CD4-positive, alpha-beta T cell treated with Interleukin-15 for 1 hour (primary cell): ENCODE measurements at places on chromosomes 13 and 19.

- no peak for DNase-seq
Measured at GRCh38 chr19:3058009-3058820, 4.1 kb downstream of the TLE5 start.

GRCh38 chr13:78102121-78102677 lies 183.6 kb upstream of the EDNRB start:
- DNase-seq, result no peak

- no peak for DNase-seq
Measured at GRCh38 chr19:39746836-39747529, 9.2 kb upstream of the CLC start.

DNA sequence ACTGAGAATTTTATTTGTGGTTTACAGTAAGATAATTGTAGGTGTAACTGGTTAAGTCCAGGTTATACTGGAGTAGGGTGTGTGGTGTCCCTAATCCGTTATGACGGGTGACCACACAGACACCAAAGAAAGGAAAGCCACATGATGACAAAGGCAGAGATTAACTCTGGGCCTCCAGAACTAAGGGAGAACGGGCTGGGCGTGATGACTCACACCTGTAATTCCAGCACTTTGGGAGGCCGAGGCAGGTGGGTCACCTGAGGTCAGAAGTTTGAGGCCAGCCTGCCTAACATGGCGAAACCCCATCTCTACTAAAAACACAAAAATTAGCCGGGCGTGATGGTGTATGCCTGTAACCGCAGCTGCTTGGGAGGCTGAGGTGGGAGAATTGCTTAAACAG lies 10.2 kb upstream of the FUT2 start:
- DNase-seq, result no peak

DNA sequence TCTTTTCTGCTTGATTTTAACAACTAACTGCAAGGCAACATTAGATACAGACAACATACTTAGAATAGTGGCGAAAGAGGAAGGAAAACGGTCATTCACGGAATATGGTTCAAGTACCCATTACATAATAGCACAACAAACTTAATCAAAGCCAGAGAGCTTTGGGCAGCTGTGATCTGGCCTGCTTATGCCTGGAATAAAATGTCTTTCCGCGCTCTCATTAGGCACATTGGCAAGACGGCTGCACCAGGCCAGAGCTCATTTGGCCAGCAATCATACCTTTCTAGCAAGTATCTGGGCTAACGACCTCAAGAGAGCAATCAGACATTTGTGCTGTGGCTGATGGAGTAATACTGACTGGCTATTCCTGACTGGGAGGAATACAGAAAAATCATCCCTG lies 112.8 kb downstream of the NALCN start:
- no peak for DNase-seq

GRCh38 chr13:23496255-23496654 lies 62.8 kb upstream of the SACS start:
- DNase-seq, result no peak

GRCh38 chr13:94505730-94506129 lies 26.2 kb upstream of the DCT start:
- no peak for DNase-seq

DNA sequence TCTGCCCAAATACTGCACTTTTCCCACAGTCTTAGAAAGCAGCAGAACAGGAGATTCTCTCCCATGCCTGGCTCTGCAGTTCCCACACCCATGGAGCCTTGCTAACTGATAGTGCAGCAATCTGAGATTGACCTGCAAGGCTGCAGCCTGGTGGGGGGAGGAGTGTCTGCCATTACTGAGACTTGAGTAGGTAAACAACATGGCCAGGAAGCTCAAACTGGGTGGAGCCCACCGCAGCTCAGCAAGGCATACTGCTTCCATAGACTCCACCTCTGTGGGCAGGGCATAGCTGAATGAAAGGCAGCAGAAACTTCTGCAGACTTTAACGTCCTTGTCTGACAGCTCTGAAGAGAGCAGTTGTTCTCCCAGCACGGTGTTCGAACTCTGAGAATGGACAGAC lies 358.5 kb upstream of the PCDH9 start:
- no peak for DNase-seq

DNA sequence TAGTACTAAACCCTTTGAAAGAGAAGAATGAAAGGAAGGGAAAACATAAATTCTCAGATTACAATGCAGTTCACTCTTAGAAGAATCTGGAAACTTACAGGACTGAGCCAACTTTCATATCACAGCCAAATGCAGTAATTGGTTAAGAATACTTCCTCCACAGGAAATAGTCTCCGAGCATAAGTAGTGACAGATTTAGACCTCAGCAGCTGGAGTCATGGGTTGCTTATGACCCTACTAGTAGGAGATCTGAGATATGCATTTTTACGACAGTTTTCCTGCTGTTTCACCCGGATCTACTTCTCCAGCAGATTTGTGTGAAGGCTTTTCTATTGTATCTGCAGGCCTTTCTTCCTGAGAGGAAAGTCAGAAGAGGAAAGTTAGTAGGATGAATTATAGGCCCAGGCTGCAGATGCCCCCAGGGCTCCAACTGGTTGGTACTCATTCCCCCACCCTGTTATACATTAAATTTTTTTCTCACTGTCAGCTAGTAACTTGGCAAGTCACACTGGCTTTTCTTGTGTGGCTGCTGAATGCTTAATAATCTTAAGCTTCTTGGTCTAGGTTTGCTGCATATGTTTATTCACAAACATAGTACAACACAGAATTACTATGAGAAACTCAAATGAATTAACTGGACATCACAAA lies 1241.5 kb upstream of the MIR17HG start:
- no peak for DNase-seq

DNA sequence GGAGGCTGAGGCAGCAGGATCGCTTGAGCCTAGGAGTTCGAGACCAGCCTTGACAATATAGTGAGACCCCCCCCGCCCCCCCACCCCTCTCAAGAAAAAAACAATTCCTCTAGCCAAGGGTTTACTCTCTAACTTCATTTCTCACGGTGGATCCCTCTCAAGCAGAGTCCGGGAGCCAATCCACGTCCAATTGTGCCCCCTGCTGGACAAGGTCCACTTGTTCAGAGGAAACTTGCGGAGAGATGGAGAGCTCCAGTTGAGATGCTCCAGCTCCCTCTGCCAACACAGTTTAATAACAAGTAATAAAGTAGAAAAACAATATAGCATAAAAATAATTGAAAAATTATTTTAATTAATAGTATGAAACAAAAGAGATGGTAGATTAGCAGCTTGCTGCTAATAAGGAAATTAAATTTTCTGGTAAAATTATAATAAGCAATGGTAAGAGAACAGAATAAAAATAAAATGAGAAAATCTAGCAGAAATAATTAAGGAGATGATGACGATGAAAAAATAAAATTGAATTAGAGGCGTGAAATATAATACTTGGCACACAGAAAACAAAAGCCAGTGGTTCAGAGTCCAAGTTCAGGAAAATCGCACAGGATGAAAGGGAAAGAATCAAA lies 14.5 kb upstream of the SIGLEC14 start:
- peak; percentile 33 for DNase-seq

GRCh38 chr19:16463341-16463990 lies 8.3 kb downstream of the EPS15L1 start:
- DNase-seq, result no peak

- no peak for DNase-seq
Measured at GRCh38 chr13:23696610-23697009, 126.4 kb downstream of the TNFRSF19 start.

DNA sequence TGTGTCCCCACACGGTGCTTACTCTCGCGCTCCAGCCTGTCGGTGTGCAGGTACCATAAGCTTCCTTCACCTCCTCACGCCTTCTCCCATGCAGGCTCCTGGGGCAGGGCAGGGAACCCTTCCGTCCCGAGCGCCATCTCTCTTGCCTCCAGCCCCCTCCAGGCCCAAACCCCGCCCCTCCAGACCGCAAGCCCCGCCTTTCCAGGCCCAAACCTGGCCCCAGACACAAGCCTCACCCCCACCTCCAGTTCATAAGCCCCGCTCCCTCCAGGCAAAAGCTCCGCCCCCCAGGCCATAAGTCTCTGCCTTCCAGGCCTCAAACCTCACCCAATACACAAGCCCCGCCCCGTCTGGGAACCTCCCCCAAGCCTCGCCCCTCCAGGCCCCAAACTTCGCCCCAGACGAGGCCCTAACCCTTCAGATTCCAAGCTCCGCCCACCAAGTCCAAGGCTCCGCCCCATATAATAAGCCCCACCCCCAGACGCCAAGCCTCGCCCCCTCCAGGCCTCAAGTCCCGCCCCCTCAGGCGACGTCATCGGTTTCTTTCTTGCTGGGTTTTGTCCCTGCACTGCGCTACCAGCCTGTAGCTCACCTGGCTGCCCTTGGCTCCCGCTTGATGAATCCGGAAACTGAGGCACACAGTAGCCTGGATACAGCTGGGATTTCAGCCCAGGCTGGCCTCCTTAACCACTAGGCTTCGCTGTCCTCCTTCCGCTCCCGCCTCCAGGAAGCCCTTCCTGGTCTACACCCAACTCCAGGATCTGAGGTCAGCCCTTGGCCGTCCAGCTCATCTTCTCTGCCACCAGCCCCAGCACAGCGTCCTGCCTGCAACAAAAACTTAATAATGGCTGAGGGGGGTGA lies 16.1 kb downstream of the MKNK2 start:
- peak; percentile 78 for DNase-seq

DNA sequence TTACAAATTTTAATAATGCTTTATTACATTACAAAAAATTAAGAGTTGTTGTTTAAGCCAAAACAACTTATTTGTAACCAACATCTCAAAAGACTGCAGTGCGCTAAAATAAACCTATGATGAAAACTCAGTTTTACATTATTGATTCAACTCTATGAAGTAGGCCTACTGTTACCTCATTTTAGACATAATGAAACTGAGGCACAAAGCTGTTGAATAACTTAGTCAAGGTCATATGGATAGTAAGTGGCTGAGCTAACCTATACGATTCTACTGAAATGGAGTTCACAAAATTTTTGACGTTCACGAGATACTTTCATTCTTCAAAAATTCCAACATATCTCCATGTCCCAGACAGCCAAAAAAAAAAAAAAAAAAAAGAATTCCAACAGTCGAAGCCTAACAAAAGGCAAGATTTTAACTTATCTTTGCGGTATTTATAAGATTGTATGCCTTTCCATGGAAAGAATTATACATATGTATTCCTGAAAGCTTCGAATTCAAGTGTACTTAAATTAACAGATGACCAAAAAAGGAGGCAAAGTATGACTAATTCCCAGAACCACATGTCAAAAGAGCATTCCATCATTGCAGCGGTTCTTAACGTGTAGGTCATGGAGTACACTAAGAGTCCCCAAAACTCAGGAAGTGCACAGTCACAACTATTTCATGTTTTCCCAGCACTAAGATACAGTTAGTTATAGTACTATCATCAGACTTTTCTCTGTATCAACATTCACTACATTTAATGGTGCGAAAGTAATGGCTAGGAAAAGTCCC lies 69.4 kb downstream of the PSPC1 start:
- DNase-seq, result no peak

DNA sequence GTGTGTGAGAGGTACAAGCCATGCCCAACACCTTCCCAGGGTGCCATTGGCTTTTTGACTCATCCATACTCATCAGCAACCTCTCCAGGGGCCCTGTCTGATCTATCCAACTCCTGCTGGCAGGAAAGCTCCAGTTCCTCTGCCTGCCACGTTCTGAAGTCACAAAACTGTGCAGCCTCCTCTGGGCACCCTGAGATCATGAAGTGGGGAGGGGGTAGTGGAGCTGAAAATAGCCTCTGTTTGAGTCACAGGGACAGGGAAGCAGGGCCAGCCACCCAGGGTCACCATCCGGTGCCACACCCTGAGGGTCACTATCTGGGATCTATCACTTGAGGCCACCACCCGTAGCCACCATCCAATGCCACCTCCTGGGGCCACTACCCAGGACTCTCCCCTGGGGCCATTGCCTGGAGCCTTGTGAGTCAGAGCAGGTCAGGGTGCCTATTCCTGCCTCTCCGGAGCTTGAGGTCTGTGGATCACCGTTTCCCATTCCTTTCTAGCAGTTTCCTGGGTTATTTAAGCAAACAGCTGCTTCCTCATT lies 172.1 kb downstream of the NUFIP1 start:
- DNase-seq, result no peak

- DNase-seq, result peak; percentile 79
Measured at GRCh38 chr19:3135961-3136683, at the start of gene GNA15. TSS of gene GNA15 (plus strand) at chr19:3136033. CDS start at chr19:3136451, 418 bp downstream.

GRCh38 chr13:47588676-47589075 lies 412.4 kb downstream of the SUCLA2 start:
- no peak for DNase-seq

DNA sequence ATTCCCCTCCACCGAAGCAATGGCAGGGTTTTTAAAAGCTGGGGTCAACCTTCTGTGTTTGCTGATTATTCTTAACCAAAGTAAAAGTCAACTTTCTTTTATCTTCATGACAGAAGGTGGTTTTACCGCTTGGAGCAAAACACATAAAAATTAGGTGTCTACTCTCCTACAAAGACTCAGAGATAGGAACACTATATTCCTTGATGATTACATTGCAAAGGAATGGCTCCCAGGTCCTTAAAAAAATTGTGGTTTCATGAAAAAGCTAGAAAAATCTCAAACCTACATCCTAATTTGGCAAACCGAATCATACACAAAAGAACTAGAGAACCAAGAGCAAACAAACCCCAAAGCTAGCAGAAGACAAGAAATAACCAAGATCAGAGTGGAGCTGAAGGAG lies 760.4 kb upstream of the PCDH20 start:
- no peak for DNase-seq

- DNase-seq, result no peak
Measured at GRCh38 chr13:40409278-40409677, 257.2 kb downstream of the FOXO1 start.

DNA sequence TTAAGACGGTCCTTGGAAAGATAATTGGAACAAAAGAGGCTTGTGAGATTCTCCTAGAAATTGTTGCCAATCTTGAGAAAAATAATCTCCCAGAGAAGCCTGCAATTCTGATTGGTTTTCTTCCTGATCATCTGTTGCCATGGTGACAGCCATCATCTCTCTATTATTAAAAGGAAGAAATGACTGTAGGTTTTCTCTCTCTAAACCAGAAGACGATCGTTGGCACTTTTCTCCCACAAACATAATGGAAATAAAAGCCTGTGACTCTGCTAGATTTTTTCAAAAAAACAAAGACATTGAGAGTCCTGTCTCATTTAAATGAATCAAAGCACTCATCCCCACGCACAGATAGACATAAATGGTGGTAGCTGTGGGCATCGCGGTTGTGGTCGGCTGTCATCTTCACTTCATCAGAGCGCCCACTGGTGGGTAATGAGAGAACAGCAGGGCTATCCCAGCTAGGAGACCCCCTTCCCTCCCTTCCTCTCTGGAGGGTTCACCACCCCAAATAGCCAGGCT lies 21.7 kb upstream of the CALM3 start:
- DNase-seq, result no peak

DNA sequence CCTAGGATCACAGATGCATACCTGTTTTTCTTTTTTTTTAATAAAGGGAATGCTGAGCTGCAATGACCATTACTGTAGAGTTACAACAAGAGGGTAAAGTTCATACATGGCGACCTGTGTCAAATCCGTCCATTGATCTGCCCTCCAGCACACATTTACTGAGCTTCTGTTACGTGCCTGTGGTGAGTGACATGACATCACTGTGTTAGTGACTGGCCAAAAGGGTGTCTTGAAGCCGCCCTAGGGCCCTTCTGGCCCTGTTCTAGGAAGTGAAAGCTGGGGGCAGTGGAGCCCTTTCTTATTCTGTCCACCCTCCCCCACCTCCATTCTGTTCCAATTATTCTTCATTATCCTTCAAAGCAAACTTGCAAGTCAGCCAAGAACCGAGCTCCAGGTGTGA lies 66.3 kb downstream of the ZIC5 start:
- DNase-seq, result no peak
